ENCODE measurements at places on chromosomes 4 and X. TPM values are rescaled to one million over a fixed set of nuclear protein-coding genes. Genes with fewer than 3 reads are reported as not detected.

DNA sequence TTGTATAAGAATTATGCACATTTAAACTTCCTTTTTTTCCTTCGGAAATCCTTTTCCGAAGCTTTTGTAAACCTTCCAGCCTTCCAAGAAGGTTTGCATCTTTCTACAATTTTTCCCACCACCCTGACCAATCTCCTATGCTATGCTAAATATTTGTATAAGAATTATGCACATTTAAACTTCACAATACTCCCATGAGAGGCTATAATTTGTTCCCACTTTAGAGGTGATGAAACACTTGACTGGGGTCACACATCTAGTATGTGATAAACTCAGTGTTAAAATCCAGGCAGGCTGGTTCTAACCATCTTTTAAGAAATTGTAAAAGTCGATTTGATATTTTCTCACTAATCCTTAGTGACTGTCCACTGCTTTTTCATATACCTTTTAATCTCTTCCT is 22.1 kb downstream of the NUDT6 start:
- H3K4me1 ChIP-seq: no peaks in the 10 kb centered on the region
- DNase-seq: no peak
- H3K27me3 ChIP-seq: no peaks in the 10 kb centered on the region
- H3K36me3 ChIP-seq: no peaks in the 10 kb centered on the region

The FAM9B gene
- total RNA-seq: not detected

The LONRF3 gene
- 8.5 TPM for total RNA-seq

- H3K4me3 ChIP-seq: no peak overlapping the region
- no peak for DNase-seq
- no peaks in the 10 kb centered on the region for H3K4me1 ChIP-seq
Measured at GRCh38 chr4:121923306-121923705, 28.6 kb downstream of the TRPC3 start.

The C4orf36 gene
- total RNA-seq: 2.0 TPM

Measured in lung (tissue), 17 donors.